Gastroesophageal sphincter (tissue), 4 donors: ENCODE measurements at places on chromosomes 2 and 18.

- H3K27ac ChIP-seq = no peak overlapping the region
- no peak overlapping the region for H3K4me3 ChIP-seq
- H3K27me3 ChIP-seq = no peaks in the 10 kb centered on the region
- ATAC-seq = no peak
- no peaks in the 10 kb centered on the region for H3K4me1 ChIP-seq
These were observed 294.1 kb downstream of the BCL2 start for GRCh38 chr18:63025251-63026090.

GRCh38 chr2:42342795-42343241, 18.2 kb downstream of the COX7A2L start:
- H3K4me1 ChIP-seq = peaks cover 9% of the 10 kb centered on the region
- no peak overlapping the region for H3K4me3 ChIP-seq
- peaks cover 67% of the 10 kb centered on the region for H3K36me3 ChIP-seq
- no peak for ATAC-seq

- H3K4me3 ChIP-seq = no peak overlapping the region
- H3K4me1 ChIP-seq = no peaks in the 10 kb centered on the region
- H3K27ac ChIP-seq = no peak overlapping the region
- H3K36me3 ChIP-seq = no peaks in the 10 kb centered on the region
- ATAC-seq = no peak
These were observed 30.8 kb downstream of the CREG2 start for GRCh38 chr2:101356521-101356920.

- H3K36me3 ChIP-seq = no peaks in the 10 kb centered on the region
- no peak overlapping the region for H3K27ac ChIP-seq
- H3K27me3 ChIP-seq = no peaks in the 10 kb centered on the region
- H3K4me1 ChIP-seq = peaks cover 11% of the 10 kb centered on the region
- no peak overlapping the region for H3K4me3 ChIP-seq
- peak; percentile 46 for ATAC-seq
These were observed 257.9 kb downstream of the DYSF start for GRCh38 chr2:71711133-71711855.

- H3K27me3 ChIP-seq = peaks cover 20% of the 10 kb centered on the region
- ATAC-seq = no peak
- H3K27ac ChIP-seq = no peak overlapping the region
- no peaks in the 10 kb centered on the region for H3K4me1 ChIP-seq
- no peaks in the 10 kb centered on the region for H3K36me3 ChIP-seq
These were observed 5.2 kb upstream of the PRLH start for GRCh38 chr2:237561221-237561620.

DNA sequence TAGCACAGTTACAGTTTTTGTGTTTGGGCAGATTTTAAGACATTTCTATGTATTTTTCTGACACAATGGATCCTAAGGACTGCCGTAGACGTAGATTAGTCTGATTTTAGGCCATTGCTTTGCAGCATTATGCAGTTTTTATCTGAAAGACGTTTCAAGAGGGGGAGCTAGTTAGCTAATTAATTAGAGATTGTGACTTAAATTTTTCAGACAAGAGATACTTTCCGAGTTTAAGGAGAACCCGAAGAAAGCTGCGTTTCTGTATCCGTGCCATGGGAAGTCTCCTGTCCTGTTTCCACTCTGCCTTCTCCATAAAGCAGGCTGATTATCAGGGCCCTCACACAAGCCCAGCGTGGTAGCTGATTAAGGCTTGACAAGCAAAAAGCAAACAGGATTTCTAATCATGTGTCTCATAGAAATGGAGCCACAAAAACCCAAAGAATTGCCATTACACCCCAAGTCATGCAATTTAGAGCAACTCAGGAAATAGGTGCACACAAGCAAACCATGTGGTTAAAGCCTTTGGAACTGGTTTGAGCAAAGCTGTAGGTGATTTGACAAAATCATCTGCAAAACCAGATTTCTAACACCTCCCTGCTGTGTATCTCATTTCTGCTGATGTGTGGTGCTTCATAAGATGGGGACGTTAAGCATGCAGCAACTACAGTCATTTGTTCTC, 808.1 kb downstream of the RNF144A start:
- ATAC-seq = no peak
- no peaks in the 10 kb centered on the region for H3K36me3 ChIP-seq
- H3K27me3 ChIP-seq = no peaks in the 10 kb centered on the region
- no peak overlapping the region for H3K4me3 ChIP-seq
- no peaks in the 10 kb centered on the region for H3K4me1 ChIP-seq

GRCh38 chr2:239328351-239329191, 72.2 kb downstream of the HDAC4 start:
- H3K36me3 ChIP-seq = no peaks in the 10 kb centered on the region
- peak overlapping the region; percentile 95 for H3K27ac ChIP-seq
- no peaks in the 10 kb centered on the region for H3K27me3 ChIP-seq
- no peaks in the 10 kb centered on the region for H3K4me1 ChIP-seq
- peak; percentile 85 for ATAC-seq

DNA sequence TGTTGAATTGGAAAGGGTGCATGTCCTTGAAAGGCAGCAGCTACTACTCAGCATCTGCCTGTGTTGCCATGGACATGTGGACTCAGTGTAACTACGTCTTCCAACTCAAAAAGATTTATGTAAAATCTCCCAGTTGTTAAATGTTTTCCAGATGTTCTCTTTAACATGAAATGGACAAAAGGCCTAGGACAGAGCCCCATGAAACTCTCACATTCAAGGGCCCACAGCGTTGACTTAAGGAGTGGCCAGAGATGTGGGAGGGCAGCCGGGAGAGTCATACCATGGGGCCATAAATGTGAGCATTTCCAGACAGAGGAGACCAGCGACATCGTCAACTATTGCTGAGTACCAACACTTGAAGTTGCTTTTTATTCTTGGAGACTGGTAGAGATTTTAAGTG, 9.9 kb downstream of the SLC3A1 start:
- no peak overlapping the region for H3K27ac ChIP-seq
- no peak overlapping the region for H3K4me3 ChIP-seq
- ATAC-seq = no peak
- no peaks in the 10 kb centered on the region for H3K27me3 ChIP-seq

DNA sequence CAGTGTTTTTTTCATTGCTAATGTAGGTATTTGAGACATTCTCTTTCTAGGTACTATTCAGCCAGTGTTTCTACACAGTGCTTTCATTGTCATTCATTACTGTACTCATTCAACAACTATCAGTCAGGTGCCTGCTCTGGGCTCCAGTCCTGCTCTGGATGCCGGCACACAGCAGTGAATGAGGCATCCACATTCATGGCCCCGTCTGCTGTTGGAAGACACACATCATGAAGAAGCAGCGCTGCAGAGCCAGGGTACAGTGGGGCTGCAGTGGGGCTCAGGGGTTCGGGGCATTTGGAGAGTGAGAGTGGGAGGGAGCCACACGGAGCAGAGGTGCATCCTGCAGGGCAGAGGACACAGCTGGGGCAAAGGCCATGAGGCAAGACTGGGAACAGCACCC, 737.2 kb upstream of the RAB6C start:
- no peak overlapping the region for H3K4me3 ChIP-seq
- no peaks in the 10 kb centered on the region for H3K4me1 ChIP-seq
- no peak for ATAC-seq
- H3K27ac ChIP-seq = no peak overlapping the region
- H3K36me3 ChIP-seq = no peaks in the 10 kb centered on the region

DNA sequence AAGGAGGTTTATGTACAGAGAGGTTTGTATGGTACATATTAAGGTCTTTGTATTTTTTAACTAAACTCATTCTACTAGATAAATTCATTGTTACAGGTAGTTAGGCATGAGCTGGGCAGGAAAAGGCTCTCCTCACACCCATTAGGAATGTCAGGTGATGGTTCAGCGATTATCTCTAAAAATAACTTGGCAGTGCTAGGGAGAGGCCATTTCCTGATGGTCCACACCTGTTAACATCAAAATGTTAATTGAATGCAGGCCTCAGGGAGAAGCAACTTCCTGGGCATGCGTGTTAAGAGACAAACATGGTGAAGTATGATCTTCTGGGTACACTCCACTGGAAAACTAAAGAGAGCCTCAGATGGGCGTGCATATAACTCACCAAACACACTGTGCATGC, 73.6 kb downstream of the ARL6IP6 start:
- no peaks in the 10 kb centered on the region for H3K4me1 ChIP-seq
- H3K36me3 ChIP-seq = no peaks in the 10 kb centered on the region
- H3K27me3 ChIP-seq = no peaks in the 10 kb centered on the region
- ATAC-seq = no peak
- no peak overlapping the region for H3K27ac ChIP-seq

DNA sequence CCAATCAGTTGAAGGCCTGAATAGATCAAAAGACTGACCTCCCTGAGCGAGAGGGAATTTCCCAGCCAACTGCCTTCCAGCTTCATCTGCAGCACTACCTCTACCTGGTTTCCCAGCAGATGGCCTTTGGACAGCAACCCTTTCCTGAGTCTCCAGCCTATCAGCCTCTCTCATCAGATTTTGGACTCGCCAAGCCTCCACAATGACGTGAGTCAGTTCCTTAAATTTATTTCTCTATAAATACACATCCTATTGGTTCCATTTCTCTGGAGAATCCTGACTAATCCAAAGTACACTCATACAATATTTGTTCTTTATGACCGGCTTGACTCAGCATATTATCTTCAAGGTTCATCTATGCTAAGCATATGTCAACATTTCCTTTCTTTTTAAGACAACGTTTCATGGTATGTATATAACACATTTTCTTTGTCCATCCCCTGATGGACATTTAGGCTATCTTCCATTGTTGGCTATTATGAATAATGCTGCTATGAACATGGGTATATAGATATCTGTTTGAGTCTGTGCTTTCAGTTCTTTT, 294.6 kb downstream of the LRATD1 start:
- H3K27ac ChIP-seq = no peak overlapping the region
- ATAC-seq = no peak
- no peak overlapping the region for H3K4me3 ChIP-seq
- no peaks in the 10 kb centered on the region for H3K4me1 ChIP-seq
